ENCODE measurements at places on chromosomes 1 and 21. TPM values are rescaled to one million over a fixed set of nuclear protein-coding genes. Genes with fewer than 3 reads are reported as not detected.
A peak's percentile ranks its signal among the peaks of the same experiment; 100 is the strongest.

GRCh38 chr1:159866066-159866465 lies 3.6 kb upstream of the VSIG8 start:
- peak; percentile 25 for DNase-seq

DNA sequence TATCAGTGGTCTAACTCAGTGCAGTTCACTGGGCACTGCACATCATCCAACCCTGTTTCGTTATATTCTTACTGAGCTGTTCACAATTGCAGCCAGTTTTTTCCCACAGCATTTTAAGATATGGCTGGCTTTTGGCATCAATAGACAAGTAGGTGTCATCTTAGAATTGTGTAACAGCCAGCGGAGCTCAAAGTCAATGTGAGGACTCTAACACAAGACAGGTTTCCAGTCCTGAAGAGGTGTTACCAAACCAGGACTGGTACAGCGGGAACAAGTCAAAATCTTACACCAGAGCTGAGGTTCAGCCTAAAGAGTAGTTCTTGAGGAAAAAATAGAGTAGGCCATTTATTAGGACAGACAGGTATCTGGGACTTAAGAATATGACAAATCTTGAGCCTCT lies 313.3 kb downstream of the SEC16B start:
- no peak for DNase-seq

GRCh38 chr1:26538480-26539412 lies 9.2 kb downstream of the RPS6KA1 start:
- DNase-seq = peak; percentile 57

DNA sequence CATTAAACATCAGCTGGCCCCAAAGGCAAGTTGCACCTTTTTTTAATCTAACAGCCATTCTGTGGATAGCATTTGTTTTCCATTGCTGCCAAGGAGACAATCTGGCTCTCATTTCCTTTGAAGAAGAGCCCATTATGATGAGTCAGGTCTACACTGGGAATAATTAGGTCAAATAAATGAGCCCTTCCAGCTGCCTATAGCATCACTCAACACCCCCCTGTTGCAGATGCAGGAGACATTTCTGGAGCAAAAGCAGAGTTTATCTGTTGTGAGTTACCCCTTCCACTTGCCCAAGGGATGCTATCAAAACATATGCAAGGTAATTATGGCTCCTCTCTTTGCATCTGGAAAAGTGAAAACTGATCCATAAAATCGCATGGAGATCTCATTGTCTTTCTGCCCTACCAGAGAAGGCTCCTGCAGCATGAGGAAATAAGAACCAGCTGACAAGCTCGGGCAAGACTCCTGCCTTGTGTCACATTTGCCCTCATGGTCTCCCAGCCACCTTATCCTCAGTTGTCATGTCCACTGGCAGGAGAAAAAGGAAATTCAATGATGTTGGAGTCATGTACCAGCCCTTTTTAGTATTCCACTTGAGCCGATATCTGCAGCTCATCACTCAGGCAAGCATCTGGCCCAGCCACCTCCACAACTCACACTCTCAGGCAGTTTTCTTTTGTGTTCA lies 135.9 kb downstream of the SLC30A10 start:
- DNase-seq = peak; percentile 80

DNA sequence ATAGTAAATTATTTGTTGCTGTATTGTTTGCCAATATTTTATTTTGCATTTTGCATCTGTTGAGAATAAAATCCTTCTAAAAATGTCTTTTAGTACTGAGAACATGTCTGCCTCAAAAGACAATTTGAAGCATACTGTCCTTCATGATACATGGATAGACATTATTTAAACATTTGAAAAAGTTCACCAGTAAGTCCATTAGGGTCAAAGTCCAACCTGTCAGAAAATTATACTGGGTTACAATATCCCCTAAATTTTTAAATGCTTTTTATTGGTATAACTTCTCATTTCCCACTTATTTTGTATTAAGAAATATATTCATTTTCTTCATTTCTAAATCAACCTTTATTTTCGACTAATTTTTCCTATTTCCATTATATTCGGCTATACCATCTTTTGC lies 9.3 kb downstream of the CHML start:
- DNase-seq = no peak

The SYT14 gene
- total RNA-seq = 6.0 TPM

Data from Daoy (cell line).